ENCODE measurements at places on chromosomes 6 and 20. TPM values are rescaled to one million over a fixed set of nuclear protein-coding genes. Genes with fewer than 3 reads are reported as not detected.

DNA sequence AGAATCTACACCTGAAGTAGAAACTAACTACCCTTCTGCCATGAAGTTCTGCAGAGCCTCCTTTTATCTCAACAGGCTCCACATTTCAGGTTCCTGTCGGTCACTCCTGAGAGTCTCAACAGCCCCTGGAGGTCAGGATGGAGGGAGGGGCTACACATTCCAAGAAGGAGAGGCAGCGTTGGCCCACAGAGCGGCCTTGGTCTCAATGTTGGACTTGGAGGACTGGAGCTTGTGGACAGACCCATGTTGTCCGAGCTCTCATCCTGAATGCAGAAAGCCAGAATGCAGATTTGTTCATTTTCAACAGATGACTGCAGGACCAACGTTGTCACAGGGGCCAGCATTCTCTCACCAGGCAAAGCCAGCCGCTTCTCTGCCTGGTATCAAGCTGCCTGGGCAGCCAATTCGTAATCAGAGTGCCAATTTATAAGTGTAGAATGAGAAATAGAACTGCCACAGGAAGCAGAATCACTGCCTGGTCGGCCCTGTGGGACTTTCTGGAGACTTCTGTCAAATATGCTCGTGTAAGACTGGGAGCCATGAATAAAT is 212.5 kb upstream of the SNX9 start:
- no peak for DNase-seq

GRCh38 chr6:155444952-155445903 is 10.4 kb downstream of the NOX3 start:
- no peak for DNase-seq

Gene SLC17A3
- total RNA-seq, result not detected

DNA sequence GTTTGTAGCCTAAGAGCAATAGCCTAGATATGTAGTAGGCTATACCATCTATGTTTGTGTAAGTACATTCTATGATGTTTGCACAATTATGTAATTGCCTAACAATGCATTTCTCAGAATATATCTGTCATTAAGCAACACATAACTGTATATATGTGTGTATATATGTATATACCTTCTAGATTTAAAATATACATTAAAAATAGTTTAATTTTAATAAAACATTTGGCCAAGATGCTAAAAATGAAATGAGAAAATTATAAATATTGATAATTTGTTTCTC is 20.6 kb downstream of the SESN1 start:
- no peak for DNase-seq

- no peak for DNase-seq
Measured at GRCh38 chr6:31586599-31587281, 663 bp downstream of the LST1 start.

- DNase-seq, result no peak
Measured at GRCh38 chr20:50348096-50348495, 157.5 kb downstream of the CEBPB start.

Gene RIPOR3
- total RNA-seq, result not detected

Gene OR12D3
- not detected for total RNA-seq

All from glomerular endothelial cell (primary cell).